ENCODE measurements at places on chromosomes 1 and 21.

DNA sequence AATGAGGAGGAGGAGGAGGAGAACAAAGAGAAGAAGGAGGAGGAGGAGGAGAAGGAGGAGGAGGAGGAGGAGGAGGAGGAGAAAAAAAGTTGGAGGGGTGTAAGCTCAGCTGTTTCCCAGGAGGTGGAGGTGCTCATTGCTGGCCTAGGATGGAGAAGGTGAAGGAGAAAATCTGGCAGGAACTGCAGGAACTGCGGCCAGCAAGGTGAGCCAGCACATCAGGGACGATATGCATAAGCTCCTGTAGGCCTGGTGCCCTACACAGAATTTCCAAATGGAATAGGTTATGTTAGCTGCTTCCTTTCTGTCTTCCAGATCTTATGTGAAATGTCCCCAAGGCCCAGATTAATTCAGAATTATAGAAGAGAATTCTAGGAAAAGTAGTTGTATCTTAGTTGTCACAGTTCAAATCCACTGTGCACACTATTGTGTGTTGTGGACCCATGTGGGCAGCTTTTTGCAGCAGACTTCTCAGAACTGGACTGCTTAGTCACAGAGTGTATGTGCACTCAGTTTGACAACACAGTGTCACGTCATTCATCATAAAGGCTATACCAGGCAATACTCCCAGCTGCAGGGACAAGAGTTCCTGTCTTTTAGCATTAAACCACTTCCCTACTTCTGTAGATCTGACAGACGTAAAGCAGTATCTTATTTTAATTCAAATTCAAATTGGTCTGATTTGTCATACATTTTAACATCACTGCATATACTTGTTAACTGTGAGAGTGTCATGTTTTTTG, 303.7 kb downstream of the HLX start:
- no peak for DNase-seq

GRCh38 chr1:10228528-10228927, 18.2 kb downstream of the KIF1B start:
- no peak for DNase-seq

GRCh38 chr1:164823486-164824279, 264.7 kb downstream of the PBX1 start:
- no peak for DNase-seq

DNA sequence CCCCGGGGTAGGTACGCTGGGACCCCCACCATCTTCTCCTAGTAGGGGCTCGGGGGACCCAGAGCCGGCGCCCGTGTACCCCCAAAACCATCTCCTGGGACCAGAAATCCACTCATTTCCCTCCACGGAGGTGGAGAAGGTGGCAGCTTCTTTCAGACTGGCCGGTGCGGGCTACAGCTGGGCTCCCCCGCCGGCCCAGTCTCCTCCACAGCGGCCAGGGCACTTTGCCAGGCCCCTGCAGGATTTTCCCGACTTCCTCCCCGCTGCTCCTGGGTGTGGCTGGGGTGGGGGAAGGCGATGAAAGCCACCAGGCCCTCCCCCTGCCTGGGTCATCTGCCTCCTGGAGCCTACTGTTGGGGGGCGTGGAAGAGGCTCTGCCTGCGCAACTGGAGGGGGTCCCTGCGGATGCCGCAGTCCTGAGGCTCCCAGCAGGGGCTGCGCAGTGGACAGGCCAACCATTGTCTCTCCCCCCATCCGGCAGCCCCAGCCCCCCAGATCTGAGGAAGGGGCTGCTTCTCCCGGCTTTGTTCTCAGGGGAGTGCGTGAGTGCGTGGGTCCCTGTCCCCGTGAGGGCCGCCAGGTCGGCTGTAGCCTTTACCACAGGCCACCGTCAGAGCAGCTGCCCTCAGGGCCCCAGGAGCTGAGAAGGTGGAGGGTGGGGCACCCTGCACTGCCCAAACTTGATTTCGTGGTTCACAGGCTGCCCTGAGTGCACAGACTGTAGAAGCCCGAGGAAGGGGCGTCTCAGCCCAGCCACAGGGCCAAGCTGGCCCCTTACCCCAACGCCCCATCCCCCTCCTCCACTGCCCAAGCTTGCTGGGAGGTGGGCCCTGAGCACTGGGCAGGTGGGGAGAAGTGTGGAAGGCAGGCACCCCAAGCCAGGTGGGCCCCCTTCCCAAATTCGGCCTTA, 1.3 kb downstream of the AGRN start:
- no peak for DNase-seq

DNA sequence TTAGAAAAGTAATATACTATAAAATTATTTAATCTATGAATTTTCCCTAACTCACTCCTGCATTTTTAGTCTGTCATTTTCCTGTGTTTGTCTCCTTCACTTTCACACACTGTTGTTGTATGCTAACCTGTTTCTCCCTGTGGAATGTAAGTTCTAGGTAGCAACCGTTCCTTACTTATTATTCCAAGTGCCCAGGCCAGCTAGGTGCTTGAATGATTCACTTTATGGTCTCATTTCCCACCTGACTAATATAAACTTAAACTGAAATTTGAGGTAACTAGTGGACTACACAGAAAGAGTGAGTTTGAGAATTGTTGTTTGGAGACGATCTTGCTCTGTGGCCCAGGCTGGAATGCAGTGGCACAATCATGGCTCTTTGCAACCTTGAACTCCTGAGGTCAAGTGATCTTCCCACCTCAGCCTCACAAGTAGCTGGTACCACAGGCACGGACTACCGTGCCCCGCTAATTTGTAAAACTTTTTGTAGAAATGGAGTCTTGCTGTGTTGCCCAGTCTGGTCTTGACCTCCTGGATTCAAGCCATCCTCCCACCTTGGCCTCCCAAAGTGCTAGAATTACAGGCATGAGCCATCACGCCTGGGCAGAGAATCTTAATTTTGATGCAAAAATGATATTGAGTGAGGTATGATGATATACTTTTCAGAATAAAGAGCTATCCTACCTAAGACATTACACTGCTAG, 1.9 kb downstream of the ZYG11B start:
- DNase-seq, result no peak

- DNase-seq, result no peak
Measured at GRCh38 chr1:40760984-40761383, 22.6 kb upstream of the KCNQ4 start.

GRCh38 chr1:80083892-80084291, 1077.4 kb upstream of the ADGRL4 start:
- no peak for DNase-seq

GRCh38 chr1:34918977-34919561, 10.4 kb downstream of the DLGAP3 start:
- DNase-seq, result peak; percentile 3

DNA sequence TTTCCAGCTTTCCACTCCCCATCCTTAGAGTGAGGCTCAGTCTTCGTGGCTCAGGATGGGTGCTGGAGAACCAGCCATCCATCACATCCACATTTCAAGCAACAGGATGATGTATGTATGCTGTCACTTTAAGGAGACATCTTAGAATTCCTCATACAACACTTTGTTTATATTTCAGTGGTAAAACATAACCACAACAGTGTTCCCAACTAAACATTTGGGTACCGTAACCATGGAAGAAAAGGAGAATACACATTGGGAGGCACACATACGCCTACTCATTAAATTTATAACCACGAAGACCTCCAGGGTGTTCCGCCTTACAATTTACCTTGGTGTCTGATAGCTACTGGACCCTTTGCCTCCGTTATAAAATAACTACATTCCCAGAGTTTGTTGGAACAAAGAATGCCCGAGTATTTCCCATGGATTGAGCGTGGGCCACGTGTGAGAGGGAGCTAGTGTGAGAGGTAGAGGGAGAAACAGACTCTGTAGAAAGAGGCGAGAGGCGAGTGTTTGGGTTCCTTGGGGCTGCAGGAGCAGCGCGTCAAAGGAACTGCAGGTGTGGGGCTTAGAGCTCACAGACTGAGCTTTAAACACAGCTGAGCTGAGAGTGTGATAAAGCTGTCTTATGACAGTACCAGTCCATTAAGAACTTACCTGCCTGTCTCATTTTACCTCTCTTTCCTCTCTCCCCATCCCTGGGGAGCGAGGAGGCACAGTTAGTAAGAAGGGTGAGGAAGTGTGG, 111.5 kb upstream of the USP24 start:
- DNase-seq, result no peak

DNA sequence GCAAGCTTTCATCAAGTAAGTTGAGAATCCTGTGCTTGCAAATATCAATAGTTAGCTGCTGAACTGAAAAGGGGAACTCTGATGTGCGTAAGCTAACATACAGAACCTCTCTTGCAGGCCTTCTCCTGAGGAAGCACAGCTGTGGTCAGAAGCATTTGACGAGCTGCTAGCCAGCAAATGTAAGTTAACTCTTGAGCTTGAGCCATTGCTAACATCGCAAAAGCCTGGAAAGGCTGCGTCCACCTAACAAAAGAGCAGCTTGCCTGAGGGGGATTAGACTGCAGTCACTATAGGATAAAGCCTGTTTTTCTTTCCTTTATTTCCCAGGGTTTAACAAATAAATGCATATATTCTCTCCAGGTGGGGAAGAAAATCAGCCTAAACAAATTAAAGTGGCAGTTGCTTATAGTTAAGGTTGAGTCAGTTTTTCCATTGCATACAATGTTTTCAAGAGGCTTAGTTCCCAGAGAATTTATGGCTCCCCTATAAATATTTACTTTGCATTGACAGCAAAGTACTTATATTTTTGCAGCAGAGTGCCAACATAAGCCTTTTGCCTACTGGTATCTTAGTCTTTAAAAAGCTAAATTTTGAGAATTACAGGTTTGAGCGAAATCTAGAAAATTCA, 1.5 kb downstream of the RGS2 start:
- no peak for DNase-seq

GRCh38 chr21:29074007-29074376, 544 bp upstream of the CCT8 start:
- no peak for DNase-seq

GRCh38 chr1:246283771-246284410, 223.2 kb downstream of the SMYD3 start:
- no peak for DNase-seq

- DNase-seq, result no peak
Measured at GRCh38 chr1:178726545-178726944, 1.5 kb downstream of the RALGPS2 start.

GRCh38 chr1:94535095-94535494, 6.5 kb downstream of the F3 start:
- DNase-seq, result no peak

DNA sequence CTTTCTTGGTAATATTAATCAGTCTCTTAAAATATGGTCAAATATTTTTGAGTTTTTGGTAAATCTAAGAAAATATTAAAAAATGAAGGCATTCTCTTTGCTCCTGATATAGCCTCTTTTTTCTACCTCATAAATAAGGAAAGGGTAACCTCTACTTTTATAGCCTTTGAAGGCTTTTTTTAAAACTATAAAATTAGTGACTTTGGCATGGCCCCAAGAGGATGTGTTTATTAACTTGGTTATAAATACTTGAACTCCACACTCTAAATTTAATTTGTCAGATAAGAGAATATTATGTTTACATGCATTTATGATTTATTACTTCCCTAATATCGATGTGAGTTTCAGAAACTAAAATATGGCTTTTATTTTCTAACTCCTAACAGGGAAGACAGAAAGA, 60.3 kb downstream of the LMO4 start:
- no peak for DNase-seq

GRCh38 chr1:201422436-201423030, 1.0 kb upstream of the TNNI1 start:
- DNase-seq, result no peak

DNA sequence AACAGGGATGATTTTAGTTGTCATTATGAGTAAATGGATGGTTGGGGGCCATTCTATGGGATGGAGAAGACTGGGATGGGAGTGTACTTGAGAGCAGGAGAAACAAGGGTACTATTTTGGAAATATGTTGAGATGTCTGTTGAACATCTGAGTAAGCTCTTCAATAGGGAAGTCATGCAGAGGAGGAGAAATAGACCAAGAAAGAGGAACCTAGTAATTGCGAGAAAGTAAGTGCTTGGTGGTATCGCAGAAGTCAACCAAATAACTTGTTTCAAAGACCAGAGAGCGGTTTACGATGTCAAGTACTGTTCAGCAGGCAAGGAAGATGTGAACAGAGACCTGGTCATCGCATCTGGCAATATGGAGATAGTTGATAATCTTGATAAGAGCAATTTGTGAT, 22.4 kb upstream of the CHRM3 start:
- DNase-seq, result no peak

GRCh38 chr1:206521127-206521526, 13.8 kb downstream of the RASSF5 start:
- DNase-seq, result no peak

DNA sequence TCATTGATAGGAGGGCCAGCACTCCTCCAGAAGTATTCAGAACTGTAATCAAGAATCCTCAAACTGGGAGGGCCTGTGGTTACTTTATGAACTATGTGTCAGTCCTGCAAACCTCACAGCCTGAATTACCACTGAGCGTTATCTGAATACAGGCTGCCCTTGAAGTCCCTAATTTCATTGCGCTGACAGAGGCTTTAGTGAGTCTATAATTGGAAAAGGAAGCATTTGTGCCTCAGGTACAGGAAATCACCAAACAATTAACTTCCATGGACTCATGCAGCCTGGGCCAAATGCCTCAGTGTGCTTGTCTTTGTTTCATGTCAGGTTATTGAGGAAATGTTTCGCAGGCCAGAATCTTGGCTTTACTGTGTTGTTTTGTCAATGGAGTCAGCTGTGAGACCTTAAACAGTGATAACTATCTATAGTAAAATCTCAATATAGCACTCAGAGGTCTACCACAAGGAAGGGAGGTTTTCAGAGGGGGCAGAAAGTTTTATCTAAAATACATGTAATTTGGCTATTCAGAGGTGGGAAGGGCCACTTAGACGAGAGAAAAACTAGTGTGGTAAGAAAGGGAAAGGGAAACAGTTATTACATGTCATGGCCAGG, 32.9 kb upstream of the DOCK7 start:
- DNase-seq, result no peak

GRCh38 chr1:59149435-59149834, 147.5 kb upstream of the FGGY start:
- DNase-seq, result no peak

DNA sequence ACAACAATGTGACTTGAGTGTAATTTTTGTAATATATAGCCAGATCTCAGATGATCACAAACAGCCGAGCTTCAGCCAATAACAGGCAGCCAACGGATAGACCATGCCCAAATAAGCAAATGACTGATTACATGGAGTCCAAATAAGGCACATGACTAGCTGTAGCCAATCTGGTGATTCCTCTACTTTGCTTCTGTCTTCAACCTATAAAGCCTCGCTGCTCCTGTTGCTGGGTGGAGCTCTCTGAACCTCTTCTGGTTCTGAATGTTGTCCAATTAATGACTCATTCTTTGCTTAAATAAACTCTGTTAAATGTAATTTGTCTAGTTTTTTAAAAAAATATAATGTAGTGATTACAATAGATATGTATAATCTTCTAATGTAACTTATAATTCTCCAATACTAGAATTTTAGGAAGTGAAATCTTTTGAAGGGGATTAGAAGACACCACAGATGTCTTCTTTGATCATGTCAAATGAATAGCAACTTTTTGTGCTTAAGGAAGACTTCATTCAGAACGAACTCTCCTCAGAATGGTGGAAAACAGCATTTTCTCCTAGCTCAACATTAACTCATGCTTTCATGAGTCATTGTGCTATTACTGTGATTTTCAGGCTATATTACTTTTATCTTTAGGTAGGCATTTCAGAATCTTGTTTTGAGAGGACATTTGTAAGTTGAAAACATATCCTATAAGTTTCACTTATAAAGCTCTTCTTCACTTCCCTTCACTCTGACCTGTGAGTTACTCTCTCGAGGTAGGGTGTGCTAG, 857.8 kb upstream of the B3GALT2 start:
- no peak for DNase-seq

Data from stimulated activated CD4-positive, alpha-beta T cell treated with anti-CD3 and anti-CD28 coated beads, Interleukin-4, amount 100 ng/mL, for 24 hours (primary cell).